ENCODE measurements at places on chromosomes 1 and 21.

DNA sequence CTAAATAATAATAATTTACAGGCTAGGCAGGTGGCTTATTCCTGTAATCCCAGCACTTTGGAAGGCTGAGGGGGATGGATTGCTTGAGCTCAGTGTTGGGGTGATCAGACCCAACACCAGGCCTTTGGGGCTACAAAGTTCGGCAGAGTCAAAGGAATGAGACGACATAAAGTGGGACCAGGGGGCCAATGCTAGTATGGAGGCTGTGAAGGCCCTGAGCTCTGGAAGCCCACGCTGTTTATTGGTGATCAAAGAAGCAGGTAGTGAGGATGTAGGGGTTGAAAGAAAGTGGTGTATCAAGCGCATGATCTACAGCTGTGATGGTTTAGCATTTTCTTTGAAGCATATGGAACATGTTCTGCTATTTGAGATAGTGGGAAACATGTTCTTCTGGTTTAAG is 5.6 kb downstream of the BTBD8 start:
- DNase-seq: no peak

DNA sequence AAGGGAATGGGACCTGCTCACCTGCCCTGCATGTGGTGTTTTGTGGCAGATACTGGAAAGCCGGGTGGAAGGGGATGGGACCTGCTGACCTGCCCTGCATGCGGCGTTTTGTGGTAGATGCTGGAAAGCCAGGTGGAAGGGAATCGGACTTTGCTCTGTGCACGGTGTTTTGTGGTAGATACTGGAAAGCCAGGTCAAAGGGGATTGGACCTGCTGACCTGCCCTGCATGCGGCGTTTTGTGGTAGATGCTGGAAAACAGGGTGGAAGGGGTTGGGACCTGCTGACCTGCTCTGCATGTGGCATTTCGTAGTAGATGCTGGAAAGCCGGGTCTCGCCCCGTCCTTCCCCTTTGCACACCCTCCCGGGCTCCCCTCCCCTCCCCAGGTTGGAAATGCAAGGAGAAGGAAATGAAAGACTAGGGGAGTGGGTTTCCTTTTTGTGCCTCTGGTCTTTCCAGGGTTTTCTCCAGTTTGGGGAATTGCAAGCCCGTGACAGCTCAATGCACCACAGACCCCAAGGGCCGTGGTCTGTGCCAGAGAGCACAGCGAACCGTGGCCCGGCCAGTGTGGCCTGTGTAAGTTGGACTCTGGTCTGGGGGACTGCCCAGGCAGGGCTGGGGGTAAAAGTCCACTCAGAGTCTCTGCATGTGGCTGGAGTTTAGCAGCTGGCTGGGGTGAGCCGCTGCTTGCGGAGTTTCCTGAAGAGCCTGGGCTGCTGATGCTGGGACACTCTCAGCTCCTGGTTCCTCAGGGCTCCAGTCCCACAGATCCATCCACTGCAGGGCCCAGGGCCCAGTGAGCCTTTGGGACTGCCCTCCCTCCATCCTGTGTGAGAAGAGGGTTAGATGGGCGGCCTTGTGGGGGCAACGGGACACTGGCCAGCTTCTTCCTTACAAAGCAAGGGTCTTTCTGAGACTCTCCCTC is 105.5 kb downstream of the CRYAA start:
- peak; percentile 61 for DNase-seq

GRCh38 chr1:101967871-101968270 is 28.9 kb downstream of the OLFM3 start:
- DNase-seq: no peak

GRCh38 chr1:7916501-7916830 is 24.2 kb downstream of the TNFRSF9 start:
- DNase-seq: no peak

GRCh38 chr1:91092503-91092902 is 70.7 kb upstream of the ZNF644 start:
- no peak for DNase-seq

GRCh38 chr1:182817802-182818201 is 21.3 kb upstream of the DHX9 start:
- no peak for DNase-seq

DNA sequence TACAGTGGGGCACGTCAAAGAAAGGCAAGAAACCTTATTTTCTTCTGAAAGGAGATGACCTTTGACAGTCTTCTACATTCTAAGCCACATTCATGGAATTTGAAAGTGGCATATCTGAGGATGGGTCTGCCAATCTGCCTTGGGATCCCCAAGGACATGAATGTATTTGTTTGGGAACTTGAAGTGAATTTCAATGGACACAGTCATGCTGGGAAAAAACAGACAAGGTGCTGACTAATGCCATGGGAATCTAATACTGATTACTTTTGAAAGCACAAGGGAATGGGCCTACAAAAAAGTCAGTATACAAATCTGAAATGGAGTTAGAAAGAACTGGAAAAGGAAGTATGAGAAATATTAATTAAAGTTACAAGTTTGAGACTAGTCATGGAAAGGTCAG is 128.8 kb downstream of the KCNJ6 start:
- DNase-seq: no peak

DNA sequence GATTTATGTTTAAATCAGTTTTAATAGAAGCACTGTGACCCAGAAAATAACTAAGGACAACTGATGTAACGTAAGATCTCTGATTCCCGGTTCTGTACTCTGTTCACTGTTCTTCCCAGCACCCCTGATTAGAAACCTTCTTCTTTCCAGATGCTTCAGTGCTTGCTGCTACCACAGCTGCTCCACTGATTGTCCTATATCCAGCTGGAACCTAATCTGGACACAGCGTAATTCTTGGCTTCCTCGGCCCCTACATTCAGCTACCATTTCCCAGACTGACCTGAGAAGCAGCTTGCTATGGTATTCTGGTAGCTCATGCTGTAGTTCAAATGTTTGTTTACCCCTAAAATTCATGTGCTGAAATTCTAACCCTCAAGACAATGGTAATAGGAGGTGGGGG is 302.7 kb downstream of the GRIK1 start:
- DNase-seq: no peak

- DNase-seq: no peak
Measured at GRCh38 chr1:232602622-232603021, 27.3 kb downstream of the SIPA1L2 start.

GRCh38 chr1:225958041-225958440 is 17.0 kb upstream of the LEFTY2 start:
- DNase-seq: no peak

- no peak for DNase-seq
Measured at GRCh38 chr1:63198871-63199394, 123.4 kb upstream of the FOXD3 start.

DNA sequence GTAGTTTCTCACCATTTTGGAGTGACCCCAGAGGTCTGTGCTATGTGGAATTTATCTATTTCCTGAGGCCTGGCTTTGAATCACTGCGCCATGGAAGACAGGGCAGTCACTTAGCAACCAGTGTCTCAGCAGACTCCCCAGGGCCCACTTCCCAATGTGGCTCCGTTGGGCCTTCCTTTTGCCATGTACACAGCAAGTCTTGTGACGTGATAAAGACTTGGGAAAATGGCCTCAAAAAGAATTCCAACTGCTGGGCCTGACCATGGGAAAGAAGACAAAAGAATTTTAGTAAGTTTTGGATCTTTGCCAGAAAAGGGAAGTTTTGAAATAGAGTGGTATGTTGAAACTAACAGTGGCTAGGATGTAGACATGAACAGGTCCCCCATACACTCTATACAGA is 36.2 kb downstream of the TLR5 start:
- DNase-seq: no peak

DNA sequence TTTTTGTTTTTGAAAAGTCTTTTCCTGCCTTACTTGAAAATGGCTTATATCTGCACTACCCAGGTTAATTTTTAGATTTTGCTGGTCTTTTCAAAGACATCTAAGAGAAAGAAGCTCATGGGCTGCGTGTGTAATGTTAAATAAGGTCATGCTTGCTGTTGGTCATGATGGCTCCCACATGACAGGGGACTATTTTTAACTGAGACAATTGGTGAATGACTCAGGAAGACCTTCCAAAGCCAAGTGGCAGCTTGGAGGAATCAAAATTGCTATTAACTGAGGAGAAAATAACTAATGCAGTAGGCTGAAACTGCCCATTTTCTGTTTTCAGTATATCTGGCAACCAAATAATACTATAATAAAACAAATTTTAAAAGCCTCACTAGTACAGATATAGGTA is 117.1 kb upstream of the SPAG17 start:
- DNase-seq: no peak

- no peak for DNase-seq
Measured at GRCh38 chr1:48073798-48074530, 76.8 kb upstream of the TRABD2B start.

- DNase-seq: peak; percentile 40
Measured at GRCh38 chr1:217026531-217026930, 303.3 kb upstream of the ESRRG start.

DNA sequence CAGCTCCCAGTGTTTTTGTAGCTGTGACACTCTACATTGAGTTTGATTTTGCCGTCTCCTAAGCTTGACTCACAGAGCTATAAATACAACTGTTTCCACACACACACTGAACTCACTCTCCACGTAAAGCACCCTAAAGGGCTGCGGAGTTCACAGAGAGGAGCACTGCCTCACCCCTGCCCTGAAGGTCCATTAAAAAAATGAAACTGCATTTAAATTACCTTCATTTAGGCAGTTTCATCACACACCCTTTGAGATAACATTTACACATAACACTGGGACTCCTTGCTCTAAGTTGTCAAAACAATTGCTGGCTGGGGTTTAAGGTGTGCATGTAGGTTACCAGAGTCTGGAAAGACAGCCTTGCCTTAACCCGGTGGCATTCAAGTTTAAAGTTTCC is 137.1 kb upstream of the MAGI3 start:
- peak; percentile 77 for DNase-seq

- DNase-seq: peak; percentile 85
Measured at GRCh38 chr1:211559222-211560010, 19.5 kb downstream of the SLC30A1 start.

DNA sequence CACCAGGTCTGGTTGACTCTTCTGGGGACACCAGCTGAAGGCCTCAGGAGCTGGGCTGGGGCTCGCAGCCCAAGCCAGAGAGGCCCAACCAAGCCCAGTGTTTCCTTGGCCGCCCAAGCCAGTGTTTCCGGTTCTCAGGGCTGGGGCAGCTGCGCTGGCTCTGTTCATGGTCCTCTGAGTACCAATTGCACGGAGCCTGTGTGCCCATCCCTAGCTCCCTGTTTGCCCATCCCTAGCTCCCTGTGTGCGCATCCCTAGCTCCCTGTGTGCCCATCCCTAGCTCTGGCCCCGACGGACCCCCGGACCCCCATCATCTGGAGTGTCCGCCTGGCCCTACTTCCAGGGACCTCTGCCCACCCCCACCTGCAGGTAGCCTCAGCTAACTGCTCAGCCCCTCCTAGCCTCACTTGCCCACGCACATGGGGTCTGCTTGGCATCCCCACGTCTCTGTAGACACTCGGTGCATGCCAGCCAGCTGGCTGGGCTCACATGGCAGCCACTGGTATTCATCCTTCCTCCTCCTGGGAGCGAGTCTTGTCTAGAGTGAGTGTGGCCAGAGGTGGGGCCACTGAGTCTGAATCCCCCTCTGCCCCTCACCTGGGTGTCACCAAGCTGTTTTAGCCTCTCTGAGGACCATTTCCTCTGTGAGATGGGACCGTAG is 64.0 kb downstream of the WNT9A start:
- DNase-seq: no peak

- DNase-seq: peak; percentile 53
Measured at GRCh38 chr1:1630965-1631781, 800 bp upstream of the MMP23B start.

DNA sequence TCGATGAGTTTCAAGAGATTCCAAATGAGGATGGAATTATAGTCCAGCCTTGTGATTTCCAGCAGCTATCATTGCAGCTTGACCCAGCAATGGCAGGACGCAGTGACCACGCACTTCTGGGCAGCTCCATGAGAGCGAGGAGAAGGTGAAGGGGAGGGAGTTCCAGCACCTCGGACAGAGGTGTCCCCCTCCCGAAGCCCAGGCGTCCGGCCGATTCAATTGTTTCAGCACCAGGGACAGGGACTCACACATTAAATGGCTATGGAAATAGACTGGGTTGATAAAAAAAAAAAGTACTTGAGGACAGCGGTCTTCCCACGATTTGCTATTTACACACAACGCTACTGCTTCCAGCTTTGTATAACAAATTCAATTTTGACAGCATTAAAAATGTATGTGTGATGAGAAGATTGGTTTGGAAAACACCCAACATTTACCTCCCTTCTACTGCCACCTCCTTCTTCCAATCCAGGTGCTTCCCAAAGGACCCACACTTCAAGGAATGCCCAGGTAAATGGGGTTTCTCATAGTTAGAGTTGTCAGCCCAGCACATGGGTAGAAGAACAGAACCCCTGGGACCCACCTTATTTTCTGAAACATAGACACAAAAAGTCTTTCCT is 71.8 kb downstream of the DISP3 start:
- DNase-seq: peak; percentile 80

GRCh38 chr1:247857069-247857984 is at the start of gene TRIM58:
TRIM58 (plus strand) TSS chr1:247857187; CDS start chr1:247857247, 60 bp downstream.
- DNase-seq: no peak

DNA sequence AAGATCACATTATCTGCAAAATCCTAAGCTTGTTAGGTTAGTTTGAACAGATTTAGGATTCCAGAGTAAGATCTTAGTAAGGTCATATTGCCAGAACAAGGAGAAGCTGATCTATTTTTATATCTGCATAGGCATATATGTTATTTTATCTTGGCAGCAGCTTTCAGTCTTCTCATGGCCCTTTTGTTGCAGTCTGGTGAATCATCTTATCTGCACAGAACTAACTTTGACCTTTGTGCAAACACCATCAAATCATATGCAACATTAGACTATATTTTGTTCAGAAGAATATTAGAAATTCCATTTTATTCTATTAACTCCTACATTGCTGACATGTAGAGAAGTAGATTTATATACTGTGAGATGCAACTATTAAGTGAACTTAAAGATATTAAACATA is 107.3 kb downstream of the CLEC20A start:
- DNase-seq: peak; percentile 8

DNA sequence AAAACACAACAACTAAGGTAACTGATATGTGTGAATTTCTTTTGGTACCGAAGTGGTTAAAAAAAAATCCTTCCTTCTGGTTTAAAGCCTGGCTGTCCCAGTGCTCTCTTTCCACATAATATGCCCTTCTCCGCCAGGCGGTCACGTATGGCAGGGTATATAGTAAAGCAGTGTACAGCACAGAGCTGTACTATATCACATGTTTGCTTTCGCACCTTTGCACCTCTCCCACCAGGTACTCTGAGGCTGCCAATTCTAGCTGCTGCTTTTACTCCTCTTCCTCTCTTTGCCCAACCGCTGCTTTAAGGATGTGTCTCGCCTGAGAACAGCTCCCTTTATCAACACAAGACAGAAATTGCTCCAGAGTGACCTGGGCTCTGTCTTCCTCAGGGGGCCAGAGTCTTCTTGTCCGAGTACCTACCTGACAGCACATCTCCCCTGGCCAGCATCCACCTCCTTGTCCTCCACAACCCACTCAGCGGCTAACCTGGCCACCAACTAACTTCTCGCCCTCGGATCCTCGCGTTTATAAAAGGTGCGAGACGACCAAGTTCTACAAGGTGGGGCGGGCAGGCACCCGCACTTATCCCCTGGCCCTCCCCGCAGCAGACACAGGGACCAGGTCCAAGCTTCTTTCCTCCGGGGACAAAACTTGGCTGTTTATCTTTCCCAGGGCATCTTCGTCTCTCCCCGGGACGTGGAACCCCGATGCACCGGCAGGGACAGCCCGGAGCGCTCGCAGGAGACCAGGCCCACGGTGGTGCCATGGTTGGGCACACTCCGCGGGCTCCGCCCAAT is 1.6 kb downstream of the COLGALT2 start:
- DNase-seq: no peak

- peak; percentile 97 for DNase-seq
Measured at GRCh38 chr1:9331016-9331415, 38.3 kb downstream of the SPSB1 start.

- DNase-seq: no peak
Measured at GRCh38 chr1:84480650-84481049, 1.6 kb downstream of the RPF1 start.

- no peak for DNase-seq
Measured at GRCh38 chr1:3547055-3548005, 64.0 kb downstream of the MEGF6 start.

Data from small intestine (tissue), 16 donors.